ENCODE measurements at places on chromosomes 5 and 9.

- DNase-seq = no peak
Observed at GRCh38 chr5:95283761-95284571, 928 bp downstream of the MCTP1 start.

GRCh38 chr5:149948993-149949392, 4.4 kb upstream of the PDE6A start:
- DNase-seq = no peak

DNA sequence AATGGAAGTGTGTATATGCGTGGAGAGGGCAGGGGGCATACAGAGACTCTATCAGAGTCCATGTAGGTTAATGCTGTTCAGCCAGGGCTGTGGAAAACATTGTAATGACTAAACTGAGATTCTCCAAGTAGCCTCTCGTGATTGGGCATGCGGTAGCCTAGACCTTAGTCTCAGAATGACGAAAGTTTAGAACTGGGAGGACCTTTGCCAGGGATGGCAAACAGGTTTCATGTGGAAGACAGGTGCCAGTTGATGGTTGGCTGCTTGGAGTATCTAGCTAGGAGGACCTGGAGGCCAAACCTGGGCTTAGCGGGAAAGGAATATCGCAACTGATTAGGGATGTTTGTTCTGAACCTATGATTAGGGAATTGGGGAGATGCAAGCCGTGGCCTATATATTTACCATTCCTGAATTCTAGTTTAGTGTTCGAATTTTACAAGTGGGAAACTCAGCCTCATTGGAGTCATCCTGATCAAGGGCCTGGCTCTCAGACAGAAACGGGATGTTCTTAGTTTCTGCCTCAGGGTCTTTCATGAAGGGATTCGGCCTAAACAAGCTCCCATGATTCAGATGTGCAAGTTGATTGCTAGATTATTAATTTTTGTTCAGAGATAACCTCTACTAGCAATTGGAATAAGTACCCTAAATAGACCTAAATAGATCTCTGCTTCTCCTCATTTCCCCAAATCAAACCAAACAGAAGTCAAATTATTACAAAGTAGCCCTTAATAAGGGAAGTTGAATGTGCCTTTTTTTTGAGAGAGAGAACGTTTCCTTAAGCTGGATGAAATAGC, 26.8 kb upstream of the TJP2 start:
- DNase-seq = no peak

- DNase-seq = no peak
Observed at GRCh38 chr5:17241635-17242034, 24.2 kb downstream of the BASP1 start.

DNA sequence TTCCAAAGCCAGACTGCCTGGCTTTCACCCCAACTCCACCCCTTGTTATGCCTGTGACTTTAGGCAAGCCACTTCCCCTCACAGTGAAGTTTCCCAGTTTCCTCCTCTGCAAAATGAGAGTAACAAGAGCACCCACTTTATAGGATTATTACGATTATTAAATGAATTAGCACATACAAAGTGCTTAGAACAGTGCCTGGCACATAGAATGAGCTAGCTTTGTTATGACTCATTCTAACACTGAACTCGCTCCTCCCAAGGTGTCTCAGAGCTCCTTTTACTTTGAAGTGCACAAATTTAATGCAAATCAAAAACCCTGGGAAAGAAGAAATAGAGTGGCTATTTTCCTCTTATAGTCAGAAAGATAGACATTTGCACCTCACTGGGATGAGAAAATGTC, 34.3 kb downstream of the DNAH5 start:
- no peak for DNase-seq

- DNase-seq = no peak
Observed at GRCh38 chr9:81108821-81109220, 580.5 kb downstream of the TLE1 start.

- no peak for DNase-seq
Observed at GRCh38 chr9:104247899-104248460, 153.9 kb downstream of the SMC2 start.

- no peak for DNase-seq
Observed at GRCh38 chr9:32989660-32990059, 11.8 kb downstream of the APTX start.

GRCh38 chr9:109588415-109588814, 90.3 kb upstream of the PTPN3 start:
- DNase-seq = no peak

DNA sequence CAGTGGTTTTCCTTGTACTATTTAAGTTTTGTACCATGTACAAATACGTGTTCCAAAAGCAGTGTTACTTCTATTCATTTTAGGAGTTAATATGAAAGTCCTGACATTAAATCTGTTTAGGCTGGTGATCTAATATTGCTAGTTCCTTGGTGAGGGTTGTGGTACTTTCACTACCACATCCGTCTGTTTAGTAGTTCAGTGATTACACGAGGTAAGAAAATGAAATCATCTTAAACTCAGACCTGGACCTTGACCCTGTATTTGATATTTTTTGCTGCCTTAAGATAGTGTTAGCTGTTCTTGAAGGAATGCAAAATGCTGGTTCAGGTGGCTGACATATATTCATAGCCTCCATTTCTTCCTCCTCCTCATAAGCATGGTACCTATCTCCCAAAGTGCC, 50.3 kb downstream of the MTAP start:
- no peak for DNase-seq

- no peak for DNase-seq
Observed at GRCh38 chr9:99634186-99634585, 187.5 kb upstream of the NR4A3 start.

- DNase-seq = no peak
Observed at GRCh38 chr5:14429101-14430050, 152.2 kb upstream of the OTULINL start.

DNA sequence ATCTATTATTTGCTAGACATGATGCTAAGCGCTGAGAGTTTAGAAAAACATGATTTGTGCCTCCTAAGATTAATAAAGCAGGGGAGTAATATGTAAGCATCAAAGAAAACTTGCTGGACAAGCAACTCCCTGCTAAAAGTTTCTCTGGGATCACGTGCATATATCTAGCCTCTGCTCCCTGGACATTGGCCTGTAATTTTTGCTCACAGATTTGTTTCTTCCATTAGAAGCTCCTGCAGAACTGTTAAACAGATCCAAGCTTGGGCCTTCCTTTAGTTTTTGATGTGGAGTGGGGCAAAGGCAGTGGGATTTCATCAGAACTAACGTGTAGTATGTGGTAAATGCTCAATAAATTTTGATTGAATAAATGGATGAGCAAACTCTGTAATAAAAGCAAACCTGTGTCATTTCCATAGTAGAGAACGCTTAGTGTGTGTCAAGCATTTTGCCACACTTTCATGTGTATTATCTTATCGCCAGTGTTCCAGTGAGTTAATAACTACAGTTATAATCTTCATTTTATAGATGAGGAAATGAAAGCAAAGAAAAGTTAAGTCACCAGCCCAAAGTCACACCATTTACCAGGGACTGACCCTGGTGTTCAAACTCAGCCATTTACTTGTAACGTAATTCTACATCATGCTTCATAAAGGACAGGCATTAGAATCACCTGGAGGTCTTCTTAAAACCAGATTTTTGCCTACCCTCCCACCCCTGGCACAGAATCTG, 100.3 kb downstream of the PCSK5 start:
- no peak for DNase-seq

- no peak for DNase-seq
Observed at GRCh38 chr5:68932830-68933434, 160.9 kb upstream of the SLC30A5 start.

DNA sequence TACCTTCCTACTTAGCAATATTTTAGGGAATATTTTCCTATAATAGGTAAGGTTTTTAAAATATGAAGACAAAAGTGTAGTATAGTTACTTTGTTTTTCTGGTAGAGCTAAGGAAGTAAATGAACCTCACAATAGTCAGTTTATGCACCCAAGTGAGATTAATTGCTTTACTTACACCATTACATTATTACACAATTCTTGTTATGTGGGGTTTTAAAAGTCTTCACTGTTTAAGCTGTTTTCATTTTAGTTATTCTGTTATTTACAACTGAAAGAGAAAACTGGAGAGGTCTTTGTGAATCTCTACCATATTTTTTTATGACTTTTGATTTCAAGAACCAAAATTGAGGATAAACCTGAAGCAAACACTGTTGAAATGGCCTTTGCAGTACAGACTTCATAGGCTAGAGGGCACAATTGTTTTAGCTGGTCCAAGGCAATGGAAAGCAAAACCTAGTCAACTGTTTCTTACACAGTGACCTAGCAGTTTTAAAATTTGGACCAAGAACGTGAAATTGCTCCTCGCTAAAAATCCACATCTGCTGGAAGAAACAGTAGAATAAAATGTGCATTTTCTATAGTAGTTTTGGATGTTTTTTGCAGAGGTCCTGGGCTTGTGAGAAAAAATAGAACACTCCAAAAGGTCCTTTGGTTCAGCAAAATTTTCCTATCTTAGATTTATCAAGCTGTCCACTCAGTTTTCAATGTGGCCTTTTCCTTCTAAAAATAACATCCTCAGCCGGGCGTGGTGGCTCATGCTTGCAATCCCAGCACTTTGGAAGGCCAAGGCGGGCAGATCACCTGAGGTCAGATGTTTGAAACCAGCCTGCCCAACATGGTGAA, 66.4 kb upstream of the FER start:
- no peak for DNase-seq

- no peak for DNase-seq
Observed at GRCh38 chr9:119697996-119698395, 328.8 kb upstream of the BRINP1 start.

- DNase-seq = no peak
Observed at GRCh38 chr5:113145757-113146387, 169.3 kb downstream of the DCP2 start.

- no peak for DNase-seq
Observed at GRCh38 chr5:170421826-170422225, 32.7 kb upstream of the KCNMB1 start.

GRCh38 chr5:174195517-174195916, 150.0 kb downstream of the NSG2 start:
- no peak for DNase-seq

- no peak for DNase-seq
Observed at GRCh38 chr9:87434366-87434765, 63.3 kb upstream of the DAPK1 start.

All from activated T-helper 1 cell treated with anti-CD3 and anti-CD28 coated beads, Interleukin-2, amount 50 U/mL, for 16 hours (primary cell).